ENCODE measurements at places on chromosomes 3 and 15. TPM values are rescaled to one million over a fixed set of nuclear protein-coding genes. Genes with fewer than 3 reads are reported as not detected.

Gene CHRNA3
- total RNA-seq: 0.35 TPM

Gene TCF12
- total RNA-seq: 37.4 TPM

Gene SST
- not detected for total RNA-seq

Gene C3orf62
- total RNA-seq: 1.5 TPM

Gene GOLGA8R
- 0.15 TPM for total RNA-seq

Gene PCOLCE2
- total RNA-seq: 33.5 TPM

Gene MKRN2OS
- not detected for total RNA-seq

Gene CASR
- total RNA-seq: not detected

Gene LEKR1
- total RNA-seq: 1.00 TPM

Gene IL17RE
- total RNA-seq: 0.88 TPM

Gene ANKUB1
- total RNA-seq: not detected

Gene CERS3
- total RNA-seq: not detected

Gene COLQ
- total RNA-seq: 0.34 TPM

Gene TMIE
- total RNA-seq: 0.13 TPM

Gene RFT1
- 28.2 TPM for total RNA-seq

Gene VILL
- 0.23 TPM for total RNA-seq

Gene FMN1
- total RNA-seq: 0.16 TPM

Gene PRTG
- 9.6 TPM for total RNA-seq

Gene CLRN1
- total RNA-seq: not detected

Gene HDGFL3
- total RNA-seq: 52.1 TPM

Gene DIS3L
- total RNA-seq: 33.5 TPM

Gene CPEB1
- total RNA-seq: 2.4 TPM

Gene RTP4
- total RNA-seq: not detected

Gene NRG4
- total RNA-seq: 1.1 TPM

Gene GP9
- total RNA-seq: not detected

Gene GOLGA6L9
- 3.0 TPM for total RNA-seq

Gene LRRC3B
- total RNA-seq: not detected

Gene ZNF662
- total RNA-seq: not detected

Gene CCR2
- total RNA-seq: not detected

Gene WDR49
- not detected for total RNA-seq

Gene SMCO1
- not detected for total RNA-seq

Gene GDPGP1
- 4.4 TPM for total RNA-seq

Gene SLC22A14
- total RNA-seq: not detected

Gene PAK6
- total RNA-seq: 0.87 TPM

Gene IGSF10
- 0.49 TPM for total RNA-seq

Gene LSAMP
- total RNA-seq: not detected

Gene TM6SF1
- total RNA-seq: not detected

Gene RNF168
- total RNA-seq: 3.5 TPM

Gene CYP1A1
- total RNA-seq: 1.9 TPM

Gene CLDN16
- not detected for total RNA-seq

Gene ERICH6
- not detected for total RNA-seq

Gene STX19
- not detected for total RNA-seq

Gene INSYN1
- total RNA-seq: 2.4 TPM

Gene SIDT1
- total RNA-seq: 0.96 TPM

Gene HHATL
- total RNA-seq: not detected

Gene TMEM207
- not detected for total RNA-seq

Gene HRG
- total RNA-seq: not detected

Gene IQCF5
- total RNA-seq: not detected

Data from A549 treated with RU486 at 1 μM for 4 hours (cell line).